Posterior cingulate gyrus (tissue), 11 donors: ENCODE measurements at places on chromosomes 11 and 22.

GRCh38 chr22:29032584-29032983 is 29.0 kb downstream of the C22orf31 start:
- DNase-seq, result no peak

GRCh38 chr11:77401486-77402217 is 72.2 kb downstream of the PAK1 start:
- DNase-seq, result no peak

DNA sequence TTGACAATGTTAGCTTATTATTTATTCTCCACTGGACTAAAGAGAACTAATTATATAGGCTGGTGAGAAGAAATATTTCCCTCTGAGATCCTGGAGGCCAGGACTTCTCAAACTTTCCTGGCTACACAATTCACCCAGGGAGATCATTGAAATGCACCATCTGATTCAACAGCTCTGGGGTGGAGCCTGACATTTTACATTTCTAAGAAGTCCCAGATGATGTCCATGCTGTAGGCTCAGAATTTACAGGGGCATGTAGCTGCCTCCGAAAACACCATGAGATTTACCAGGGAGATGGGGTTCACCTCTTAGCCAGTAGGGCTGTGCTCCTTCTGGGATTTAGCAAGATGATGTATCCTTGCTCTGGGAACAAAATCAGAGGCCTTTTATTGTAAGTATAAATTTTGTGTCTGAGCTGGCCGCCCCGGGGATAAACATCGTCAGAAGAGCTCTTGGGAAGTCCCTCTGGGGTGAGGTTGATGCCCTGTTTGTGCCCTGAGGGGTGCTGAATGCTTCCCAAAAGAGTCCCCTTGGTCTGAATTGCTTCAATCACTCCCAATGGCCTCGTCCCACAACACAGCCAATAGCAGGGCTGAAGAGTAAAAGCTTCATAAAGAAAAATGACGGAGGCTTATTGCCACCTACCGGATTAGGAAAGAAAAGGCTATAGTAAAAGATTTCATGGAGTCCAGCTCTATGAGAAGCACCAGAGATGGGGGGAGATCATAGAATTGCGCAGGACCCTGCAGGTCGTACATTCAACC is 33.4 kb upstream of the API5 start:
- DNase-seq, result no peak

DNA sequence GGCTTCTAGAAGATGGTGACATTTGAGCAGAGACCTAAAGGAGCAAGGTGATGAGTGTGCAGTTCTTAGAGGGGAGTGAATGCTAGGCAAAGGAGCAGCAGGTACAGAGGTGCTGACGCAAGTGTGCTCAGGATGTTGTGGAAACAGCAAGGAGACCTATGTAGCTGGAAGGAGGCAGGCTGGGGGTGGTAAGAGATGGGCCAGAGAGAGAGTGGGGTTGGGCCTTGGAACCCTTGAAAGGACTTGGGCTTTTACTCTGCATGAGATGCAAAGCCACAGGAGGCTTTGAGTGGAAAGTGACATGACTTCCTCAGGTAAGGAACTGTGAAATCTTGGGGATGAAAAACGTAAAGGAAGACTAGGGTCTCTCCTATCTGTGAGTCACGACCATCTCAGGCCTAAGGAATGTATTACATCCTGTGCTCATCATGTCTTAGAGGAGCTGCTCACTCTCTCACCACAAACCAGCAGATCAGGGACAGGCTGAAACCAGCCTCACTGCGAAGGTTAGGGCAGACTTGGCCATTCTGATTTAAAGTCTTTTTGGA is 65.4 kb downstream of the MICAL2 start:
- no peak for DNase-seq

- DNase-seq, result no peak
Observed at GRCh38 chr11:27039873-27040272, 742 bp upstream of the BBOX1 start.

- no peak for DNase-seq
Observed at GRCh38 chr22:40043793-40044101, 49.0 kb downstream of the FAM83F start.

DNA sequence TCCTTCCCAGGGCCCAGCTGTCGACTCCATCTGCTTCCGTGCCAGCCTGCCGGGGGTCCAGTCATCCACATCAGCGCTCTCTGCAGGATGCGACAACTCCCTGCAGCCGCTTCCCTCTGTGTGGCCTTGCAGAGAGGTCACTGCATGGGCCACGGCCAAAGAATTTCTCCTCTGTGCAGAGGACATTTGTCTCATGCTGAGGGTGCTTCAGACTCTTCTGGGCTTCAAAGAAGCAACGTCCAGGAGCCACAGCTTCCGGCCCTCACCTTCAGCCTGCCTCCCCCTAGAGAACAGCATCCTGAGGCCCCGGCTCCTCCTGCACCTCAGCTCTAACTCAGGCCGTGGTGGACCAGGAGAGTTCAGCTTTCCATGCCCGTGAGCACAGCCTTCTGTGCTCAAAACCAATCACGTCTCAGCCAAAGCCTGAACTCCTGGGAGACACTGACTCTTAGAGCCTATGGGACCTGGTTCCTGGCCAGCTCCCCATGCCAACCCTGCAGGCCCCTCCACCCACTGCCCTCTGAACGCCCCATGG is 258.9 kb downstream of the BRD1 start:
- DNase-seq, result no peak

GRCh38 chr22:42871146-42872050 is 14.3 kb upstream of the ARFGAP3 start:
- DNase-seq, result no peak

DNA sequence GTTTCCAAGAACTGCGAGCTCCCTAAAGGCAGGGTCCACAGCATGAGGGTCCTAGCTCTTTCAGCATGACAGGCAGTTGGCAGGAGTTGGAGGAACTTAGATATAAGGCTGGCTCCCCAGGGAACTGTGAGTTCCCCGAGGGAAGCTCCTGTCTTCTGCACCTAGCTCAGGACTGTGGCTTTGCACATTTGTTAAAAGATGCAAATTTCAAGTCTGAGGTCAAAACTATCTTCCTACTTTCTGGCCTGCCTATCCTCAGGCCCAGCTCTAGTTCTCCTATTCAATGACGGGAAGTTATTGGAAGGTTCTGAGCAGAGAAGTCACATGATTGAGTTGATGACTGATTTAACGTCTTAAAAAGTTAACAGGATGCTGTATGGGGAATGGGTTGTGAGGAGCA is 11.7 kb upstream of the UCP3 start:
- DNase-seq, result no peak

- DNase-seq, result no peak
Observed at GRCh38 chr11:60899046-60899936, 7.1 kb downstream of the PRPF19 start.

DNA sequence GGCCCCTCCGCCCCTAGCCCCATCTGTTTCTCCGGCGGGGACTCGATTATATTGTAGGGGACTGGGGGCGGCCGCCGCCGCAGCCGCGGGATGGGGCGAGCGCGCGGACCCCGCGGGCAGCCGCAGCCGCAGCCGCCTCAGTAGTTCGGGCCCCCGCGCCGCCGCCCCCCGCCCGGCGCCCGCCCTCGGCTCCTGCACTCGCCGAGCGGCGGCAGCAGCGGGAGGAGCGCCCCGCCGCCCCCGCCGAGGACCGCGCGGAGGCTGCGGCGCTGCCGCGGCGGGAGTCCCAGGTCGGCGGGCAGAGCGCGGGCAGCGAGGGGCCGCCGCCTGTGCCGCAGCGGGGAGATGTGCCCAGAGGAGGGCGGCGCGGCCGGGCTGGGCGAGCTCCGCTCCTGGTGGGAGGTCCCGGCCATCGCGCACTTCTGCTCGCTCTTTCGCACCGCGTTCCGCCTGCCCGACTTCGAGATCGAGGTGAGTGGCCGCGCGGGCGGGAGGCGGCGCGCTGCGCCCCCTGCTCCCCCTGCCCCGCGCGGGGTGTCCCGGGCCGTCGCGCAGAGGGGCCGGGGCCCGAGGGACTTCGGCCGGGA is at the start of gene CECR2:
TSS of gene CECR2 (plus strand) at position 22 of the 587 bp plus-strand sequence. CDS start at position 346, 324 bp downstream.
- peak; percentile 65 for DNase-seq

GRCh38 chr11:121927097-121927785 is 188.8 kb downstream of the BLID start:
- no peak for DNase-seq

GRCh38 chr22:49670456-49671330 is 157.0 kb downstream of the BRD1 start:
- no peak for DNase-seq

- no peak for DNase-seq
Observed at GRCh38 chr22:21811982-21812381, 55.5 kb downstream of the MAPK1 start.

GRCh38 chr11:87463486-87464102 is 425.9 kb downstream of the TMEM135 start:
- DNase-seq, result no peak

- no peak for DNase-seq
Observed at GRCh38 chr11:94946812-94947211, 26.5 kb downstream of the CWC15 start.

DNA sequence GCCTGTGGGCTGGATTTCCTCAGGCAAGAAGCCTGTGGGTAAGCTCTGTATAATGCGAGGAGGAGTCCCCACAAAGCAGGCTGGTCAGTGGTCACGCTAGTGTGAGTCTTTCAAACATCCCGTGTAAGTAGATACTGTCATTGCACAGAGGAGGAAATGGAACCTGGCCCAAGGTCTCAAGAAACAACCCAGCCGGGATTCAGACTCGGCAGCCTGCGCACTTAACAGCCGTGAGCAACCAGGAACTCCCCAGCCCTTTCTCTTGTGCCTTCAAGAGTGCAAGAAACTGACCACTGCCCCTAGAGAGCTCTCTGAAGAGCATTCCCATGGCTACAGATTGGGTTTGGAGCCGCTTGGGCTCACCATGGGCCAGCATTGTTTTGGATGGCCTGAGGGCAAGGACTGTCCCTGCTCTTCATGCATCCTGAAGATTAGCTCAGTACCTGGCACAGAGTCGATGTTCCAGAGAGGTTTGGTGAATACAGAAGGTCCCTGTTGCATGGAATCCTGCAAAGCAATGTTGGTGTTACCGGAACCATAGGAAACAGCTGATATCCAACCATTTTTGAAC is 6.0 kb downstream of the MPST start:
- DNase-seq, result no peak

GRCh38 chr22:26236991-26237390 is 67.7 kb downstream of the SEZ6L start:
- DNase-seq, result no peak

DNA sequence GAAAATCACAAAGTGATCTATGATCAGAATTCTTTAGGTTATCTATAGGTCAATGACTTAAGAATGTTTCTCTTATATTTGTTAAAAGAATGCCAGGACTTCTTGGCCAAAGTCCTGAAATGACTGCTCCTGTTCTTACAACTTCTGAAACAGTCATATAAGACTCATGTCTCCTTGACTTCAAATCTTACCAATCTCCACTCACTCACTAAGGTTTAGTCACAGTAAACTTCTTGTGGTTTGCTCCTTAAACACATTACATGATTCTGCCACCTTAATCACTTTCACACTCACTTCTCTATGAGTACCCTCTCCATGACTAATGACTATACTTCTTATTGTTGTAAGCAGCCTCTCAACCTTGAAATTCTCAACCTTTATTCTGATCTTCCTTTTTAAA is 648.7 kb upstream of the CCDC179 start:
- no peak for DNase-seq

DNA sequence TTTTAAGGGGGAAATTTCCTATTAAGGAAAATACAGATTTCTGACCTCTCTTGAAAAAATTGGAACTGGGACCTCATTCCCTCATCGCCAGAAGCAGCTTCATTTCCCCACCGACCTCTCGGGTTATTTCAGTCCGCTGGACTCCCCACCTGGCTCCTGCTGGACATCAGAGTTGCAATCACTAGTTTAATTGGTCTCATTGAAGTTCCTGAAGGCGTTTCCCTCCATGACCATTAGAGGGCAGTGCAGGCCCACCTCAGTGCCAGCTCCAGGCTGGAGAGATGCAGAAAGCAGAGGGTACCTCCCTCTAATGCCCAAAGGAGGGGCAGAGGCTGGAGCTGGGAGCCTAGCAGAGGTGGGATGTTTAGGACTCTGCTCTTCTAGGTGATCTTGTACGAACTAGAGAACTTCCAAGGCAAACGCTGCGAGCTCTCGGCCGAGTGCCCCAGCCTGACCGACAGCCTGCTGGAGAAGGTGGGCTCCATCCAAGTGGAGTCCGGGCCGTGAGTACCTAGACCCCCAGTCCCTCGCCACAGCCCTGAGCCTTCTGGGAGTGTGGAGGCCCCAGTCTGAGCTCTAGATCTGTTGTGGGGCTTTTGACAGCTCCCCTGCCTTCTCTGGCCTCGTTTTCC is 2.7 kb downstream of the CRYBB3 start:
- DNase-seq, result peak; percentile 67

DNA sequence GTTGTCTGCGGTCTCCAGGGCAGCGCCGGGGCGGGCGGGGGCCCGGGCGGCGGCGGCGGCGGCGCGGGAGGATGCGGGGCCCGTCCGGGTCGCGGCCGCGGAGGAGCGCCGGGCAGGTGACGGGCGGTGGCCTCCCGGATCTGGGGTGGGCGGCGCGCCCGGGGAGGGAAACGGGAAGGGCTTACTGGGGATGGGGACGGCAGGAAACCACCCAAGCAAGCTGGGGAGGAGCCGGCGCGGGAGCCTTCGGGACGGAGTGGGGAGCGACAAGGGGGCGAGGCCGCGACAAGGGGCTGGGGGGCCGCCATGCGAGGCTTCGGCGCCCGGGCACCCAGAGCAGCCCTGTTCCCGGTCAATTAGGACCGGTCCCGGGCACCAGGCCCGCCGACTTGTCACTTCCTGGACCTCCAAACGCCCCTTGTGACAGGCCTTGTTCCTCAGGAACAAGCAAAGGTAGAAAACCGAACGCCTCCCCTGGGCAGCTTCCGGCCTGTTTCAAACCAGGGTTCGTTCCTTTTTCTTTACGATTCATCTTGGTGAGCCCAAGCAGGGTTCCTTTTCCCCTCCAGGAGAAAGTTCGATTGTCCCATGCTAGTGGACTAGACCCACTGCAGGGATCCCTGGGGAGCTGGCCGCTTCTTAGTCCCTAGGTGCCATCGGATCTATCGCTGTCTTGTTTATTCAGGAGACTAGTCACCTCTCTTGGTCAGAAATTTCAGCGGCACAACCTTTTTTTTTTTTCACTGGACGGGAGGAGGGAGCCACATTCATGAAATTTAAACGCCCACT is 492 bp downstream of the JHY start:
- peak; percentile 36 for DNase-seq

- DNase-seq, result no peak
Observed at GRCh38 chr11:107494055-107494454, 36.4 kb upstream of the CWF19L2 start.

GRCh38 chr11:86275493-86276370 is 26.3 kb upstream of the HIKESHI start:
- no peak for DNase-seq

GRCh38 chr11:127000291-127000968 is at the start of gene KIRREL3:
TSS of gene KIRREL3 (minus strand) at chr11:127000770.
- DNase-seq, result peak; percentile 93

DNA sequence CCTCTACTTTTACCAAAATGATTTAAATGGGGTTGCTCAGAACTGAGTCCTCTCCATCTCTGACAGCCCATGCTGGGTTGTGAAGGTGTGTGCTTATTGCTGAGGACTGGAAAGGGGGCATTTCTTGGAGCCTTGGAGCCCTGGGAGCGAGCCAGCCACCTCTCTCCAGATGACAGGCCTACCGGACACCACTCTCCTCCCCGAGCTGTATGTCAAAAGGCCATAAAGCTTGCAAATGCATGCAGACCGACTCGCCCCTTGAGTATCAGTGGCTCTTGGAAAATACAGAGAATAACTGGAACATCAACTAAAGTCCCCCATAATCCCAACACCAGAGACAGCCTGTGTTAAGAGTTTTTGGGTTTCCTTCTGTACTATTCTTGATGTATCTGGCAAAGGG is 67.9 kb upstream of the PITPNB start:
- no peak for DNase-seq
